Keratinocyte (primary cell): ENCODE measurements at places on chromosomes 12 and 14. TPM values are rescaled to one million over a fixed set of nuclear protein-coding genes. Genes with fewer than 3 reads are reported as not detected.

- no peaks in the 10 kb centered on the region for H3K4me1 ChIP-seq
- no peaks in the 10 kb centered on the region for H3K36me3 ChIP-seq
- H3K27me3 ChIP-seq, result no peaks in the 10 kb centered on the region
- DNase-seq, result no peak
- H3K4me3 ChIP-seq, result no peak overlapping the region
These were observed 190.4 kb upstream of the CPNE8 start for GRCh38 chr12:39095636-39096330.

- no peak overlapping the region for H3K4me3 ChIP-seq
- H3K27ac ChIP-seq, result no peak overlapping the region
- no peaks in the 10 kb centered on the region for H3K27me3 ChIP-seq
- H3K4me1 ChIP-seq, result no peaks in the 10 kb centered on the region
- no peaks in the 10 kb centered on the region for H3K36me3 ChIP-seq
These were observed 5.3 kb upstream of the GZMB start for GRCh38 chr14:24639270-24639669.

DNA sequence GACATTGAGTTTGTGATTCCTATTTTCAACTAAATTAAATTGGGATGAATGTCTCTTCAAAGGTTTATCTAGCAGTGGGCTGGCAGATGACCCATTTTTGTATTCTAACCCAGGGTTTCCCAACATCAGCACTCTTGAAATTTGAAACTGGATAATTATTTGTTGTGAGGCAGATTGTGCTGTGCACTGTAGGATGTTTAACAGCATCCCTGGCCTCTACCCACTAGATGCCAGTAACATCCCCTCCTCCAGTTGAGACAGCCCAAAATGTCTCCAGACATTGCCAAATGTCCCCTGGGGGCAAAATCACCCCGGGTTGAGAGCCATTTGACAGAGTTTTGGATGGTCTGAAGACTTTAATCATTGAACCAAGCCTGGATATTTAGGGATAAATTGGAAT, 11.1 kb downstream of the DAAM1 start:
- H3K4me1 ChIP-seq, result no peaks in the 10 kb centered on the region
- H3K4me3 ChIP-seq, result no peak overlapping the region
- DNase-seq, result no peak
- no peaks in the 10 kb centered on the region for H3K36me3 ChIP-seq

GRCh38 chr14:91841065-91841464, 26.3 kb downstream of the TC2N start:
- no peak for DNase-seq
- no peaks in the 10 kb centered on the region for H3K36me3 ChIP-seq
- no peak overlapping the region for H3K27ac ChIP-seq
- no peaks in the 10 kb centered on the region for H3K4me1 ChIP-seq
- H3K27me3 ChIP-seq, result no peaks in the 10 kb centered on the region

- H3K4me3 ChIP-seq, result no peak overlapping the region
- no peak for DNase-seq
- no peak overlapping the region for H3K27ac ChIP-seq
- H3K27me3 ChIP-seq, result peaks cover 14% of the 10 kb centered on the region
These were observed 21.8 kb downstream of the PLXNC1 start for GRCh38 chr12:94169966-94170689.

KRT83 gene
- not detected in 3 replicates for polyA plus RNA-seq
